H7 (cell line): ENCODE measurements at places on chromosomes 12 and 14. TPM values are rescaled to one million over a fixed set of nuclear protein-coding genes. Genes with fewer than 3 reads are reported as not detected.

The GDF3 gene
- 144 and 172 TPM in 2 replicates for total RNA-seq

DNA sequence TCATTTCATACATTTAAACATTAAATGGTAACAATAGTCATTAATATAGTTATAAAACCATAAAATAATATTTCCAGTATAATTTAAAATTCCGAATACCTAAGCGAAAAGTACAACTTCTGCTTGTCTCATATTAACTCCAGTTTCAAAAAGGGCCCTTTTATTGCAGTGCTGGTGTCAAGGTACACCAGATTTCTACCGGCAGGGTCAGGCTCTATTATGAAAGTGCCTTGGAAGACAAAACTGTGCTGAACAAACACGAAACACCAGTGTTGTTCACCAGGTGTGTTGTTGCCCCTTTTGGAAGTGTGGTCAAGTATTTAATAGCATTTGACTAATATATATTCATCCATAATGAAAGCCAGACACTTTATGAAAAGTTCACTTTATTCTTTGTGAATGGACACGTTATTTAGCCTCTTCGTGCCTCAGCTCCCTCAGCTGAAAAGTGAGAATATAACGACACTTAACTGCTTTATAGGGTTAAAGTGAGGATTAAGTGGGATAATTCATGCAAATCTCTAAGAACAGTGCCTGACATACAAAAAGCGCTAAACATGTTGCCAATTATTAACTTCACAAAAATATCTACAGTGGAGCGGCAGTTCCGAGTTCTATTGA is 20.3 kb upstream of the GNS start:
- no peak for DNase-seq

The SERPINA9 gene
- total RNA-seq, result not detected in 2 replicates

The ALDH1L2 gene
- total RNA-seq, result 1.1 and 1.2 TPM in 2 replicates

The CDC42BPB gene
- 56.1 and 59.8 TPM in 2 replicates for total RNA-seq

- no peak for DNase-seq
Observed at GRCh38 chr14:65476942-65477318, 64.4 kb downstream of the FUT8 start.

DNA sequence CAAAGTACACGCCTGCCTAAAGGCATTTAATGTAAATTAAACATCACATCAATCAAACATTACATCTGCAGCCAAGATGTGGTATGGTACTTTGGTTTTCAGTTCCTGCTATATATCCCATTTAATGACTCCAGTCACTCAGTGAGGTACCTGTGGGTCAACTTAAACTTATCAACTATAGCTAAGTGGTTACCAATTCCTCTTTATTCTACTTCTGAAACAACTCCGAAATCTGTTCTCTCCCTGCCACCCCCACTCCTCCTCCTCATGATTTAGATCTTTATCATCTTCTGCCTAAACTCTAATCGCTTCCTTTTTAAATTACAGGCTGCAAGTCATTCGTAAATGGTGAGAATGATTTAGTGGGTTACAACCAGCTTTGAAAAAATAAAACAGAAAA is 57.9 kb downstream of the BCL2L14 start:
- DNase-seq, result no peak

- DNase-seq, result no peak
Observed at GRCh38 chr14:32109676-32110547, 32.8 kb downstream of the ARHGAP5 start.

- DNase-seq, result no peak
Observed at GRCh38 chr12:76340680-76341435, 7.4 kb downstream of the BBS10 start.

DNA sequence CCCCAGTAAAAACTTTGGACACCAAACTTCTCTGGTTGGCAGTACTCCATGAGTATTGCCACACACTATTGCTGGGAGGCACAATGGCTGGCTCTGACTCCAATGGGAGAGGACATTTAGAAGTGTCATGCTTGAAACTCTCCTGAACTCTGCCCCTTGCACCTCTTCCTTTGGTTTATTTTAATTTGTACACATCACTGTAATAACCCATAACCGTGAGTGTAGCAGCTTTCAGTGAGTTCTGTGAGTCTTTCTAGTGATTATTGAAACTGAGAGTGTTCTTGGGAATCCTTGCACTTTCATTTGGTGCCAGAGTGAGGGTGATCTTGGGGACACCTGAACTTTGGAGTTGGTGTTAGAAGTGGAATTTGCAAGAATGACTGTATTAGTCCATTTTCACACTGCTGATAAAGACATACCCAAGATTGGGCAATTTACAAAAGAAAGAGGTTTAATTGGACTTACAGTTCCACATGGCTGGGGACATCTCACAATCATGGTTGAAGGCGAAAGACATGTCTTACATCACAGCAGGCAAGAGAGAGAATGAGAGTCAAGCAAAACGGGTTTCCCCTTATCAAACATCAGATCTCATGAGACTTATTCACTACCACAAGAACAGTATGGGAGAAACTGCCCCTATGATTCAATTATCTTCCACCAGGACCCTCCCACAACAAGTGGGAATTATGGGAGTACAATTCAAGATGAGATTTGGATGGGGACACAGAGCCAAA is 41.3 kb upstream of the CEP83 start:
- no peak for DNase-seq

The CLEC4E gene
- total RNA-seq, result 0.07 TPM in 1 of 2 replicates, not detected in the other

DNA sequence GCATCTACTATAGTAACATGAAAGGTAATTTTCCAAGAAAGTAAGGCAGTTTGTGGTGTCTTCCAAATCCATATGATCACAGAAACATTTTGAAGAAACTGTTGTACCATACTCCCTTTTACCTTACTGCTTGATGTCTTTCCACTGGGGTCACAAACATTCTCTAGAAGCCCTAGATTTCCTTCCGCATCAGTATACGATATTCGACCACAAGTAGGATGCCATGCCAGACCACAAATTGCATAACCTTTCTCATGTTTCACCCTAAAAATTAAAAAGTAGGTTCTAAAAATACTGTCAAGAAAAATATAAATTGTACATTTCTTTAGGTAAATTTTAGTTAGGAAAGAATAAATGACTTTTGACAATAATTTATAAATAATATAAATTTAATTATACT is 26.5 kb downstream of the WDHD1 start:
- no peak for DNase-seq

- DNase-seq, result no peak
Observed at GRCh38 chr14:43411841-43412240, 1095.2 kb downstream of the FSCB start.

DNA sequence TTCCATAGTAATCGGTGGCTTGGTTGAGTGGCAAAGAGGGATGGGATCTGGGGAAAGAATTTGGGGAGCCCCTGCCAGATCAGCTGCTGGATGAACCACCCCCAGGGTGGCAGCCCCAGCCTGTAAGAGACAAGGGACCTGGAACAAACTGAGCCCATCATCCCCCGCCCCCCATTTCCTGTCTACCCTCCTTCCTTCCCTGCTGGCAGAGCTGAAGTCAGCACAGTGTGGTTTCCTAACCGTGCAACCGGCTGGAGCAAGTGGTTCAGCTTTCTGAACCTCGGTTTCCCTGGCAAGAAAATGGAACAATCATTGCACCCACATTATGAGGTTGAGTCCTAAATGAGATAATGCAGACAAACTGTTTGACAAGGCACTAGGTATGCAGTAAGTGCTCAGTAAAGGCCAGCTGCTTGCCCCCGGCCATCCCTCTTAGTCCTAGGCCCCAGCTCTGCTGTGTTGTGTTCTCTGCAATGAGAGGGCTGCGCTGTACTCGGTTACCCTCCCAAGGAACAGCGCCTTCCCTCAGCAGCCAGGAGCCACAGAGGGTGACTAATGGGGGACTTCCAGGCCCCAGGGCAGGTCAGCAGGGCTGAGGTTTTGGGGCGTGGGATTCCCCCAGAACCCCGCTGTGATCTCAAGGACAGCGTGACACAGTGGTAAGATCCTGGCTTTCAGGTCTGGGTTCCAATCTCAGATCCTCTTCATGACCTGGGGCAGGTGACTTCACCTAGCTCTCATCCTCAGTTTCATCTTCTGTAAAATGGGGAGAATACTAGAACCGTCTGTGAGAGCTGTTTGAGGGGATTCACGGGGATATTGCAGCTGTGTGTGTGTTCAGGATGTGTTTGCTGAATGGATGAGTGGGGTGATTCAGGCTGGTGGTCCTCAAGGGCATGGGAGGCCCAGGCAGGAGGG is 16.5 kb downstream of the SELPLG start:
- no peak for DNase-seq

DNA sequence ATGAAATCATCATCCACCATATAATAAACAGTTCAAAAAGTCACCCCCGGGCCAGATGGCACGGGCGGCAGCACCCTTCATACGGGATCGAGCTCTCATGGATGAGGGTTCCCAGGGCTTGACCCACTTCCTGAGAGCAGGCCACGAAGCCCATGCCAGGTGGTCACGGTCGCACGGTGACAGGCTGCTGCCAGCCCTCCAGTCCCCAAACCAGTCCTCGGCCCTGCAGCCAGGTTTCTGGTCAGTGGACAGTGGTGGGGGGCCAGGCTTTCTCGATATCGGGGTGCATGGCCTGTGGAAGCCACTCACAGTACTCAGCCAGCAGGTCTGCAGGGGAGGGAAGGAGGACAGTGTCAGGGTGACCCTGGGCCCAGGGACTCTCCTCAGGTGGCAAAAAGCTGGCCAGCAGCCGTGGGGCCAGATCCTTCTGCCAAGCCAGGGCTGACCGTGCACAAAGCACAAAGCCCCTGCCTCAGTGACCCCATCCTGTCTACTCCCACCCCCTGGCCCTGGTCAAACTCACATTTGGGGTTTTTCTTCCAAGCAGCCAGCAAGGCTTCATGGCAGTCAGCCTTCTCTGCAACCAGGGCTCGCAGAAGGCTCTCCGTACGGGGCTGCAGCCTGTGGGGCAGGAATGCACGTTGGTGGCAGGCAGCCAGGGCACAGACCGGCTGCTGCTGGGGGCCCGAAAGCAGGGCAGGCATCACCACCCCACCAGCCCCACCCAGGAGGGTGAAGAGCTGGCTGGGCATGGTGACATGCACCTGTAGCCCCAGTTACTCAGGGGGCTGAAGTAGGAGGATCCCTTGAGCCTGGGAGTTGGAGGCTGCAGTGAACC is 33.3 kb upstream of the UBC start:
- no peak for DNase-seq

The DNAJC22 gene
- total RNA-seq, result 0.15 and 0.35 TPM in 2 replicates

DNA sequence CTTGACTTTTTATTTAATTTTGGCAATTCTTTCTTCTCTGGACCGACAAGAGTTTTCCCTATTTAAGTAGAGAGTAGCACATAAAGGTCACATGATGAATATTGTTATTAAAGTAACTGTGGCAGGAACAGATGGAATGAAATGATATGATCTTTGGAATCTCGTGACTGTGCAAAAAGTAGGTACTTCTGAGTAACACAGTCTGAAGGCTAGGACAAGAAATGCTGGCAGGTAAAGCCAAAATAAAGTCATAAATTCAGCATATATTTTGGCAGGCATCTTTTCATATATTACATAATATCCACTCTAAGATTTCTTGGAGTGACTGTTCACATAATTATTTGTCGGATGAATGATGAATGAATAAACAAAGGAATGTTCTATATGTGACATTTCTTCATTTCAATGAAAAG is 121.4 kb downstream of the EFCAB11 start:
- no peak for DNase-seq

GRCh38 chr14:36293824-36294223 is 26.6 kb downstream of the MBIP start:
- DNase-seq, result no peak

DNA sequence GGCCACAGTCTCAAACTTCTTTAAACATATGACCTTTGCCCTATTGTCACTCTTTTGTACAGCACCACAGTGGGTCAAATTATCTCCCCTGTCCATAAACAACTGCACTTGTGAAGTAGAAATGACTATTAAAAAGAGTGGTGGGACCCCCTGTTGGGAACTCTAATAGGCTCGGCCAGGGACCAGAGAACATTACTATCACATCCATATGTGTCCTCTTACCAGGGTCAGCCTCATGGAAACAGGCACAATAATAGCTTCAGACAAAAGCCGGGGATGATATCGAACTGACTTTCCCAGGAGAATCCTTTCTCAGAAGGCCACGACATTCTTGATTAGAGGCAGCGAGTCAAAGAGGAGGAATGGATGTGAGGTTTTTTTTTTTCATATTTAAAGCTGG is 96.6 kb downstream of the NKX2-1 start:
- no peak for DNase-seq

DNA sequence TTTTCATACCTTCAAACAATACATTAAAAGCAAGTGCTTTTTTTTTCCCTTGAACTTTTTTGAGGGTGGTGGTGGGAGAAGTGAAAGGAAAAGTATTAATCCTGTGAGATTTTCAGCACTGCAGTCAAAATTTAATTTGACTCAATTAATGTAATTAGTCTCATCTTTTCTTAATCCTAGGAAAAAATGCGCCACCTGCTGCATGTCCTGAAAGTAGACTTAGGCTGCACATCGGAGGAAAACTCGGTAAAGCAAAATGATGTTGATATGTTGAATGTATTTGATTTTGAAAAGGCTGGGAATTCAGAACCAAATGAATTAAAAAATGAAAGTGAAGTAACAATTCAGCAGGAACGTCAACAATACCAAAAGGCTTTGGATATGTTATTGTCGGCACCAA is 52.2 kb downstream of the SPATA7 start:
- no peak for DNase-seq

The ZC2HC1C gene
- 1.3 and 2.7 TPM in 2 replicates for total RNA-seq

- DNase-seq, result no peak
Observed at GRCh38 chr14:93010522-93011140, 87.7 kb downstream of the CHGA start.

- DNase-seq, result no peak
Observed at GRCh38 chr12:74552201-74552600, 14.6 kb downstream of the ATXN7L3B start.

DNA sequence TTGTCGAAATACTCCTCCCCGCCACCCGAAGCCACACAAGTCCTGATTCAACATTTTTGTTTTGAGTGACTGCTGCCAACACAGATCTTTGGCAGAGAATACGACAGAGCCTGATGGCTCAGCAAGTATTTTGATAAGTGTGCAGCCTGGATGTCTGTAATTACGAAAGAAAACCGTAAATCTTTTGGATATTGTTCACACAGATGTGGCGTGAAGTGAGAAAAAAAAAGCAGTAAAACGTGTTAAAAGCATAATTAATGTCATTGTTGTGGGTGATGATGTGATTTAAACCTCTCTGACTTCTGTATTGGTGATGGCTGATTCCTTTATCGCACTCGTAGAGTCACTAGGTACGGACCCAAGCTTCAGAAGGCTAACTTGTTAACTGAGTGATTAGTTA is 98.7 kb downstream of the PHETA1 start:
- DNase-seq, result no peak

The CACNA2D4 gene
- total RNA-seq, result 0.03 and 0.22 TPM in 2 replicates

The LRTM2 gene
- 0.42 TPM in 1 of 2 replicates, not detected in the other for total RNA-seq

GRCh38 chr12:104243551-104243950 is 28.0 kb downstream of the TXNRD1 start:
- no peak for DNase-seq

DNA sequence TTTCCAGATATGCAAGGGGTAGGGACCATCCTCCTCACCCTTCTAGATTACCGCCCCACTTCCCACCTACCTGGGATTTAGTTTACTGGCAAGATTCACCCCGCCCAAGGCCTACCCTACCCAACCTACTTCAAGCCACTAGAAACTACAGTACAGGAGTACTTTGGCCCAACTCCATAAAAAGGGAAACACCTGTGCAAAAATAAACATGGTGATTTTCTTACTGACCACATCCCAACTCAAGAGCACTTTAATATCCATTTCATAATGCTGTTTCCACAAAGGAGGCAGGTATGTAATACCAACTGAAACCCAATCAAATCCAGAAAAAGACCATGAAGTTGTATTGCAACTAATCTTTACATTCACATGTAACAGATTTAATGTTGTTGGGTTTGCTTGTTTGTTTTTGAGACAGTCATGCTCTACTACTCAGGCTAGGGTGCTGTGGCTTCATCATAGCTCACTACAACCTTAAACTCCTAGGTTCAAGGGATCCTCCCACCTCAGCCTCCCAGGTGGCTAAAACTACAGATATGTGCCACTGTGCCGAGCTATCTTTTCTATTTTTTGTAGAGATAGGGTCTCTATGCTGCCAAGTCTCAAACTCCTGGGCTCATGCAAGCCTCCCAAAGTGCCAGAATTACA is 41.7 kb upstream of the RAP1B start:
- no peak for DNase-seq
